Astrocyte (in vitro differentiated cells and primary cell): ENCODE measurements at places on chromosomes 13 and 19. TPM values are rescaled to one million over a fixed set of nuclear protein-coding genes. Genes with fewer than 3 reads are reported as not detected.

GRCh38 chr13:110562696-110563462 is 1.4 kb upstream of the RAB20 start:
- DNase-seq: no peak
- no peak overlapping the region for H3K4me3 ChIP-seq
- peaks cover 4% of the 10 kb centered on the region for H3K4me1 ChIP-seq
- H3K27ac ChIP-seq: no peak overlapping the region
- H3K36me3 ChIP-seq: no peaks in the 10 kb centered on the region

The ACTMAP gene
- 9.6 and 10.1 TPM in 2 replicates for total RNA-seq

The CNMD gene
- total RNA-seq: not detected in 2 replicates

The MAP1S gene
- total RNA-seq: 72.3 and 82.2 TPM in 2 replicates

DNA sequence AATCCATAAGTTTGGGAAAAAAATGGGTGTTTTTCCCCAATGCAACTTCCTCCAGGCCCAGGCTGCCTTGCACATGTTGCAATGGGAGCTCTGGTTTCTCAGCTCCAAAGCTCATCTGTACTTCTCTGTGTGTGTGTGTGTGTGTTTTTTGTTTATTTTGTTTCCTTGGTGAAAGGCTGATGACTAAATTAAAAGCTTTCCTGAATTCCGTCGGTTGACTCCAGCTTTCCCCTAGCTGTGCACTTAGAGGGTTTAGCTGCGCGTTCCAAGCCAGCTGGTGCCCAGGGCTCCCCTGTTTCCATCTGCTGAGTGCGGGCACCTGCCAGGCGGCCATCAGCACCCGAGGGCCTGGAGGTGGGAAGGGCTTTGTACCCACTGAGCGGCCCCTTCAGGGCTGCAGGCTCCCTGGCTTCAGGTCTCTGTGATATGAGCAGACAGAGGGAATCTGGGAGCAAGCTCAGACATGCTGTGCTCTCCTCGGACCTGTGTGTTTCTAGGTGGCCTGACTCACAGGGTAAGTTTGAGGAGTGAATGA is 129.1 kb upstream of the SOX1 start:
- no peaks in the 10 kb centered on the region for H3K27me3 ChIP-seq
- no peak overlapping the region for H3K27ac ChIP-seq
- no peak overlapping the region for H3K4me3 ChIP-seq
- no peak for DNase-seq

- H3K27ac ChIP-seq: no peak overlapping the region
- H3K4me1 ChIP-seq: no peaks in the 10 kb centered on the region
- no peak overlapping the region for H3K4me3 ChIP-seq
- no peak for DNase-seq
- H3K36me3 ChIP-seq: no peaks in the 10 kb centered on the region
- H3K27me3 ChIP-seq: no peaks in the 10 kb centered on the region
These were observed 140.7 kb upstream of the KLF12 start for GRCh38 chr13:74274916-74275315.

DNA sequence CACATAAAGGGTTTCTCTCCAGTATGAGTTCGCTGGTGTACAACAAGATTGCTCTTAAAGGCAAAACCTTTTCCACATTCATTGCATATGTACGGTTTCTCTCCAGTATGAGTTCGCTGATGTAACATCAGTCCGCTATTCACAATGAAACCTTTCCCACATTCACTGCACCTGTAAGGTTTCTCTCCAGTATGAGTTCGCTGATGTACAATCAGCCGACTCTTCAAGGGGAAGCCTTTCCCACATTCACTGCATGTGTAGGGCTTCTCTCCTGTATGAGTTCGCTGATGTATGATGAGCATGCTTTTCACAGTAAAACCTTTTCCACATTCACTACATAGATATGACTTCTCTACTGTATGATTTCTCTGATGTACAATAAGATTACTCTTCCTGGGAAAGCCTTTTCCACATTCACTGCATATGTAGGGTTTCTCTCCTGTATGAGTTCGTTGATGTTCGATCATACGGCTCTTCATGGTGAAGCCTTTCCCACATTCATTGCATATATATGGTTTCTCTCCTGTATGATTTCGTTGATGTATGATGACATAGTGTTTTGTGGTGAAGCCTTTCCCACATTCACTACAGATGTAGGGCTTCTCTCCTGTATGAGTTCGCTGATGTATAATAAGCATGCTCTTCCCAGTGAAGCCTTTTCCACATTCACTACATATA is 6.0 kb upstream of the ZNF614 start:
- no peaks in the 10 kb centered on the region for H3K27me3 ChIP-seq
- peak; percentile 21 for DNase-seq
- no peaks in the 10 kb centered on the region for H3K4me1 ChIP-seq
- H3K27ac ChIP-seq: no peak overlapping the region

GRCh38 chr13:111295886-111296285 is 24.6 kb upstream of the TEX29 start:
- H3K4me1 ChIP-seq: no peaks in the 10 kb centered on the region
- H3K27me3 ChIP-seq: no peaks in the 10 kb centered on the region
- no peak overlapping the region for H3K27ac ChIP-seq
- H3K36me3 ChIP-seq: peaks cover 28% of the 10 kb centered on the region

DNA sequence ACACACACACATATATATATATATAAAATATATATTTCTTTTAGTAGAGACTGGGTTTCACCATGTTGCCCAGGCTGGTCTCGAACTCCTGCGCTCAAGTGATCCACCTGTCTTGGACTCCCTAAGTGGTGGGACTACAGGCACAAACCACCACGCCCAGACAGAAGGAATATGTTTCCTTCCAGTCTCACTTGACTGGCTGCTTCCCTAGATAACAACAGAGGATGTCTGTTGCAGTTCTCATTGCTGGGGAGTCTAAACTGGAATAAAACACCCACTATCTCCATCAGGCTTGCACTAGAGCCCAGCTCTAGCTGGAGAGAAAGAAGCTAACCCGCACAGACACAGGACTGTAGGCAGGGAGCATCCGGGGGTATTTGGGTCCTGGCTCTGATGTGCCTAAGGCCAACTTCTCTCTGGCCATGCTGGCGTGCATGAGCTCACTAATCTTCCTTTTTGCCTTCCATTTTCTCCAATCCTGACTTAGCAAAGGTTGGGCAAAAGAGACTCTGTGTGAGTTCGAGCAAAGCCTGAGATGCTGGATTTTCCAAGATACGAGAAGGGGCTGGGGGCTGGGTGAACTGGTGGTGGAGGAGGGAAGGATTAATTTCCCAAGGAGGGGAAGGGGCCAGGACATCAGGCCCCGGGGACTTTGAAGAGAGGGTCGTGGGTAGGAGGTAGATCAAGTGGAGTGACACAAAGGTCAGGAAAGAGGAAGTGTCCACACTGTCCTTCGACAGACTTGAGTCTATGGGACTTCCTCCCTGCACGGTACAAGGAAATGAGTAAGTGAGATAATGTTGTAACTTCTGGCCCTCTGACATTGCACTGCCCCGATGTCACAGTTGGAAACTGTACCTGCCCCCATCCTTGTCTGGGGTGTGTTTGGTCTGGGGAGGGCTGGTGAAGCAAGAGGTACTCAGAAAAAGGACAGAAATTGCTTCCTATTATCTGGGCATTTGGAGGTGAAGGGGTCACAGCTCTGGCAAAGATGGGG is 22.5 kb upstream of the ALOX5AP start:
- no peak for DNase-seq
- H3K27me3 ChIP-seq: no peaks in the 10 kb centered on the region
- no peak overlapping the region for H3K4me3 ChIP-seq
- H3K27ac ChIP-seq: no peak overlapping the region

GRCh38 chr13:114204894-114205293 is 25.8 kb downstream of the CFAP97D2 start:
- H3K36me3 ChIP-seq: no peaks in the 10 kb centered on the region
- no peak for DNase-seq
- H3K27me3 ChIP-seq: peaks cover 4% of the 10 kb centered on the region
- no peak overlapping the region for H3K27ac ChIP-seq

The PALM3 gene
- total RNA-seq: 1.2 and 1.6 TPM in 2 replicates

DNA sequence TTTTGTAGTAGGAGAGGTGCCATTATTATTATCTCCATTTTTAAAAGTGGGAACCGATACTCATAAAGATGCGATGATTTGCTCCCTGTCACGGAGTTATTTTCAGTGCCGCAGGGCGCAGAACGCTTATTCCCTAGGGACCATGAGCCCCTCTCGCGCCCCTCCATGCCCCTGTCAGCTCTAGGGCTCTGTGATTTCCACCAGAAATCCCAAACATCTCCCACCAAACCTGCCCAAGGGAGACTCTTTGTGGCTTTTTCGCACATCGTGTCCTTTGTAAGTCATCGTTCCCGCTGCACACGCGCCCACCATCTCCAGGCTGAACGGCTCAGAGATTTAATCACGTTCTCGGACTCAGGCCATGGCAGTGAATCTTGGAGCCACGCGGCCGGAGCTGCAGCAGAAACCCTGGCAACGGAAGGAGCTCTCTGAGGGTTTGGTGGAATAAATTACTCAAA is 105.1 kb downstream of the DNAJC15 start:
- peaks cover 4% of the 10 kb centered on the region for H3K4me1 ChIP-seq
- H3K36me3 ChIP-seq: no peaks in the 10 kb centered on the region
- H3K27ac ChIP-seq: no peak overlapping the region

DNA sequence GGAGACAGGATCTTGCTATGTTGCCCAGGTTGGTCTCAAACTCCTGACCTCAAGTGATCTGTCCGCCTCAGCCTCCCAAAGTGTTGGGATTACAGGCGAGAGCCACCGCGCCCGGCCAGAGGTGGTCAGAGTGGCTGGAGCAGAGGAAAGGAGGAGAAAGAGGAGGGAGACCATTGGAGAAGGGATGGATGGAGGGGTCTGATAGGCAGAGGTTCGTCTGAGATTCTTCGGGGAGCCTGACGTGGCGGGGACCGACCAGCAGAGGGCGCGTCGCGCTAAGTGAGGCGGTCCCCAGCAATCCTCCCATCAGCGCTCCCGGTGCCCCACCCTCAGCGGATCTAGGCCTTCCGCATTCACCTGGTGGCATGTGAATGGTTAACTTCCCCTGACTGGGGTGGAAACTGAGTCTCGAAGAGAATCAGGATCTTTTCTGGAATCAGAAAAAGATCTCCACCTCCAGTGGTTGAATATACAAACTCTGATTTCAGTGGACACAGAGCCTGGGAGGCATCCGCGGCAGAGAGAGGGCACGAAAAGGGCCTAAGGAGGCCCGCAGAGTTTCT is 8.8 kb downstream of the GTPBP3 start:
- H3K27ac ChIP-seq: no peak overlapping the region
- no peak for DNase-seq
- peaks cover 8% of the 10 kb centered on the region for H3K4me1 ChIP-seq

DNA sequence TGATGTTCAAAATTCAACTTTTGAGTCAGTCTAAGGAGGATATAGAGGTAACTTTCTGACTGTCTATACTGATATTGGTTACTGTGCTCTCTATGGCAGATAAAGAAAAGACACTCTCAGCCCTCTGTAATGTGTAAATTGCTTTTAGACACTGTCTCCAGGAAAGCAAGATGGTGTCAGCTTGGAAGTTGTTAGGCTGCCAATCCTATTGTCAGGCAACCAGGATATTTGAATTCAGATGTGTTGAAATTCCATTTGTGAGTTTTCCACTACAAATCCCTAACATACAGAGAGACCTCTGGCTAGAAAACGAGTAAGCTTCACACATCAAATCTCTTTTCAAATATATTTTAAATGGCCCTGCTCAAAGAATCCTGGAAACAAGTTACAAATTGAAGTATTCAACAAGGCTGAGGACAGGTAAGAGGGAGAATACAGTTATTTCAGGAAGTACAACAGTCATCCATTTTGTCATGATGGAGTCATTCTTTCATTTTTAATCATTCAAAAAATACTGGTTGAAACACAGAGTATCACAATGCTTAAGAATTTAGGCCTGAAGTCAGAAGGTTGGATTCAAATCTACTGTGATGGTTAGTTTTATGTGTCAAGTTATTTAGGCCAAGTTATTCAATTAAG is 312.0 kb downstream of the OLFM4 start:
- no peak overlapping the region for H3K4me3 ChIP-seq
- no peaks in the 10 kb centered on the region for H3K4me1 ChIP-seq
- no peaks in the 10 kb centered on the region for H3K27me3 ChIP-seq
- H3K36me3 ChIP-seq: no peaks in the 10 kb centered on the region

- no peak for DNase-seq
- H3K36me3 ChIP-seq: no peaks in the 10 kb centered on the region
- H3K4me1 ChIP-seq: no peaks in the 10 kb centered on the region
These were observed 15.5 kb upstream of the RASA3 start for GRCh38 chr13:114147803-114148520.

The ZNF486 gene
- total RNA-seq: 4.7 and 7.0 TPM in 2 replicates

- no peaks in the 10 kb centered on the region for H3K27me3 ChIP-seq
- no peaks in the 10 kb centered on the region for H3K4me1 ChIP-seq
- no peaks in the 10 kb centered on the region for H3K36me3 ChIP-seq
- peak; percentile 52 for DNase-seq
- H3K27ac ChIP-seq: no peak overlapping the region
These were observed 710.3 kb upstream of the SLITRK5 start for GRCh38 chr13:86960876-86961275.

The C19orf33 gene
- total RNA-seq: 4.9 and 5.8 TPM in 2 replicates

GRCh38 chr13:24672141-24673132 is 7.8 kb upstream of the ATP12A start:
- H3K4me3 ChIP-seq: no peak overlapping the region
- H3K27ac ChIP-seq: peak overlapping the region; percentile 11
- peaks cover 2% of the 10 kb centered on the region for H3K27me3 ChIP-seq
- no peak for DNase-seq
- peaks cover 14% of the 10 kb centered on the region for H3K4me1 ChIP-seq

DNA sequence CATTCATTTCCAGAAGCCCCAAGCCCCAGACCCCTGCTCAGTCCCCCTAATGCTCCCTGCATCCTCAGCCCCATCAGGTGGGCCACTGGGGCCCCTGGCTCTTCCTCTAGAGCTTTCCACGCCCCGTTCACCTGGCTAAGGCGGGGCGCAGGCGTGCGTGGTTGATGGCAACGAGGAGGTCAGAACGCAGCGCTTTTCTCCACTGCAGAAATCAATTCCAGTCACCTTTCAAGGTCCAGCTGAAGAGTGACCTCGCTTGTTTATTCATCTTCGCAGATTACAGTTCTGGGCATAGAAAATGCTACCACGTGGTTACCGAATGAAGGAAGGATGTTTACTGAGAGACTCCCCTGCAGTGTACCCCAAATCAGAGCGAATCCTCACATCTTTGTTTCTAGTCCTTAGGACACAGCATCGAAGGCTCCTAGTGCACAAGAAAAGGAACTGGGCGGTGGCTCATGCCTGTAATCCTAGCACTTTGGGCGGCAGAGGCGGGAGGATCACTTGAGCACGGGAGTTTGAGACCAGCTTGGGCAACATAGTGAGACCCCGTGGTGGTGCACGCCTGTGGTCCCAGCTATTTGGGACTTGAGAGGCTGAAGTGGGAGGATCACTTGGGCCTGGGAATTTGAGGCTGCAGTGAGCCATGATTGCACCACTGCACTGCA is 828 bp upstream of the PBX4 start:
- H3K4me3 ChIP-seq: no peak overlapping the region
- DNase-seq: no peak
- no peaks in the 10 kb centered on the region for H3K36me3 ChIP-seq

GRCh38 chr13:77800219-77800618 is 102.7 kb downstream of the SLAIN1 start:
- no peak overlapping the region for H3K4me3 ChIP-seq
- DNase-seq: peak; percentile 20
- H3K36me3 ChIP-seq: no peaks in the 10 kb centered on the region
- no peak overlapping the region for H3K27ac ChIP-seq
- no peaks in the 10 kb centered on the region for H3K27me3 ChIP-seq
